ENCODE measurements at places on chromosomes 12 and 14.

GRCh38 chr12:116375278-116375842 is 97.9 kb upstream of the MED13L start:
- no peak for DNase-seq

GRCh38 chr12:11962860-11963259 is 107.9 kb upstream of the BCL2L14 start:
- DNase-seq: no peak

GRCh38 chr12:131507094-131507493 is 203.8 kb upstream of the SFSWAP start:
- no peak for DNase-seq

- DNase-seq: no peak
Observed at GRCh38 chr12:113116875-113117274, 18.7 kb downstream of the RASAL1 start.

- DNase-seq: no peak
Observed at GRCh38 chr12:47913081-47913480, 8.3 kb upstream of the VDR start.

GRCh38 chr12:4269279-4269991 is 4.1 kb upstream of the CCND2 start:
- DNase-seq: peak; percentile 84

- no peak for DNase-seq
Observed at GRCh38 chr12:112327209-112327938, 54.9 kb downstream of the HECTD4 start.

GRCh38 chr12:89831310-89832095 is 122.9 kb upstream of the ATP2B1 start:
- no peak for DNase-seq

DNA sequence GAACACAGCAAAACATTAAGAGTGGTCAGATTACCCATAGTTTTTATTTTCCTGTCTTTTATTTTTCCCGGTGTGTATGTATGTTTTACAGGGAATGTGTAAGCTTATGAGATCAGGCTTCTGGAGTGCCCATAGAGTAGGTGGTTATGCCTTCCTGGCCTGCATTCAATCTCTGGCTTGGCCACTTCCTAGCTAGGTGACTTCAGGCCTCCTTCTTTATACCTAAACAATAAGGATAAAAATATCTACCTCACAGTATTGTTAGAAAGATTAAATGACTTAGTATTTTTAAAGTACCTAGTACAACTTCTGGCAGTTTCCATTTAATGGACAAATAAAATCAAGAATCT is 42.4 kb downstream of the ITPR2 start:
- DNase-seq: no peak

DNA sequence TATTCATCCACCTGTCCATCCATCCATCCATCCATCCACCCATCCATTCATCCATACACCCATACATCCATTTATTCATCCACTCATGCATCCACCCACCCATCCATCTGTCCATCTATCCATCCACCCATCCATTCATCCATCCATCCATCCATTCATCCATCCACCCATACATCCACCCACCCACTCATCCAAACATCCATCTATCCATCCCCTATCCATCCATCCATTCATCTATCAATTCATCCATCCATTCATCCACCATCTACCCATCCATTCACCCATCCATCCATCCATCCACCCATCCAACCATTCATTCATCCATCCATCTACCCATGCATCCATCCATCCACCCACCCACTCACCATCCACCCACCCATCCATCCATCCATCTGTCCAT is 142.6 kb upstream of the SFSWAP start:
- DNase-seq: no peak

- no peak for DNase-seq
Observed at GRCh38 chr14:91891721-91892220, 24.4 kb upstream of the TC2N start.

- no peak for DNase-seq
Observed at GRCh38 chr12:40032433-40033241, 73.2 kb downstream of the SLC2A13 start.

GRCh38 chr12:102120886-102121285 is 903 bp downstream of the PARPBP start:
- DNase-seq: peak; percentile 21

All from K562 (cell line).